ENCODE measurements at places on chromosomes 4 and X.

DNA sequence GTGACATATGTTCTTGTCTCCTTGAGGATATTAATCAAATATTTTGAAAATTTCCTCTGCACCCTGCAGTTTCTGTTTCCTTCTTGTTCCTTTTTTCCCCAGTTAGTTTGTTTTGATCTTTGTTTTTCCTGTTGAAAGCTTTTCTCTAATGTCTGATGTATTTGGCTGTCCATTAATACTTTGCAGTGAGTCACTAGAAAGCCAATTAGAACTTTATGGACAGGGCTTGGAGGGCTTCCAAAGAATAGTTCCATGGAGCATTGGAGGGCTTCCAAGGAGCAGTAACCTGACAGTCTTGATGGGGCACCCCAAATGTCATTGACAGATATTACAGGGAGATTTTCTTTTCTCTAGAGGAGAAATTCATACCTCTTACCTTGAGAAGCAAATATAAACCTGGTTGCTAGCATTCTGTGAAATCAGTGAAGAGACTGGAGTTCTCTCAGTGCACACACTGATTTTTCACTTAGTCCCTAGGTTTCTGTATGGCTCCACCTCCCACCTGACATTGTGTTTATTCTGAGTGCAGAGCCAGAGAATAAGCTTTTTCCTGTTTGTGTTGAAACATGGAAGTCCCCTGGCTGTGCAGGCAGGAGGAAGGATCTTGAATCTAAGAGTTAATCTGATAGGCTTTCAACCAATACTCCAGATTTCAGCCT lies 26.5 kb downstream of the SPARCL1 start:
- DNase-seq, result no peak

DNA sequence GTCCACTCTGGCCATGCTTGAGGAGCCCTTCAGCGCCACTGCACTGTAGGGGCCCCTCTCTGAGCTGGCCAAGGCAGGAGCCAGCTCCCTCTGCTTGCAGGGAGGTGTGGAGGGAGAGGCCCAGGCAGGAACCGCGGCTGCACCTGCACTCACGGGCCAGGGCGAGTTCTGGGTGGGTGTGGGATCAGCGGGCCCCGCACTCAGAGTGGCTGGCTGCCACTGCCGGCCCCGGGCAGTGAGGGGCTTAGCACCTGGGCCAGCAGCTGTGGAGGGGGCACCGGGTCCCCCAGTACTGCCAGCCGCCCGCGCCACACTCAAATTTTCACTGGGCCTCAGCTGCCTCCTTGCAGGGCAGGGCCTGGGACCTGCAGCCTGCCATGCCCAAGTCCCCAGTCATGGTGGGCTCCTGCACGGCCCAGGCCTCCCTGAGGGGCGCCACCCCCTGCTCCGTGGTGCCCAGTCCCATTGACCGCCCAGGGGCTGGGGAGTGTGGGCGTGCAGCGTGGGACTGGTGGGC lies 347.2 kb upstream of the SPOCK3 start:
- DNase-seq, result no peak

DNA sequence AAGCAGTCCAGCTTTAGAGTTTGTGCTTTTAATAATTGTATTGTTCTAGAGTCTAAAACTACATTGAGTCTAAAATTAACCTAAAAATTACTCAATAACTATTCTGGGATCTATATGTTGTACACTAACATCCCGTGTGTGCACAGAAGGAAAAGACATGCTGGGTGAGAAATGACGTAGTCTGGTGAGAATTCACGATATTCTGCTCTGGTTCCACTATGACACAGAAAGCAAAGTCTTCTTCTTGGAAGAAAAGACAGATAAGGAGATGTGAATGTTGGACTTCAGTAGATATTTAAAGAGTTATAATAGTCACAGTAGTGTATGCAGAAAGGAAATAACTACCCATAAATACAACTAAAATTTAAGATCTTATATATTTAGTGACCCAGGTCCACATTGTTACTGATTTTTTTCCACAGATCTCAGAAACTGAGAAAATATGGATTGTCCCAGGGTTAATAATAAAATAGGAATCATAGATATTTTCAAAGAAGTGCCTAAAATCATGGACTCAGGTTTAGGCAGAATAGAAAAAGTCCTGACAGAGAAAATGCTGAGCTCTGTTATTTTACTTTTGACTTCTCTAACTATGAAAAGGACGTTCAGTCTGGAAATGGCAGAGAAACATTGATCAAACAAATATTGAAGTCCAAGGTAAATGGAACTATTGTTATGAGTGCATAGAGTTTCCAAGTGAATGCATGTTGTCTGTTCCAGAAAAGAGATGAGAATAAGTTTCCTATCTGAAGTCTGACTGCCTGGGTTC lies 170.7 kb downstream of the ANKRD50 start:
- DNase-seq, result no peak

GRCh38 chr4:140609548-140610425 lies 41.0 kb upstream of the UCP1 start:
- DNase-seq, result no peak

GRCh38 chr4:21126014-21126512 lies 425.8 kb downstream of the PACRGL start:
- DNase-seq, result no peak

GRCh38 chr4:29927895-29928294 lies 792.3 kb upstream of the PCDH7 start:
- no peak for DNase-seq

DNA sequence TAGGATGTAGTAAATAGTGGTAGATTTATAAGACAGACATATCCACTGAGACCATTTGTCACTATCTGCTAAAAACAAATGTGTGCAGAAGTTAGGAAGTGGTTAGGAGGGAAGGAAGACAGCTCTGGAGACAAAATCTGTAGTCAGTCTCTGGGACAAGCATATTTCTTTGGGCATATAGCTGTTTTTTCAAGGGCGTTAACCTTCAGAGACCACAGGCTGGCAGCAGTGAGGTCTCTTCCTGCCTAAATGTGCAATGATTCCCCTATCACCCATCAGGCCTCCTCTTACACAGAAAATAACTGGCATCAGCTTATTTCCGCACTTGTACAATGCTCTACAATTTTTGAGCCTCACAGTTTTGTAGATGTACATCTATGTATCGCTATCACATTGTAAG lies 6.5 kb downstream of the TMEM150C start:
- no peak for DNase-seq

GRCh38 chr4:105122350-105122749 lies 24.3 kb upstream of the TET2 start:
- no peak for DNase-seq

- no peak for DNase-seq
These were observed 6.6 kb upstream of the HPGDS start for GRCh38 chr4:94349193-94349592.

GRCh38 chr4:150217192-150217591 lies 138.9 kb downstream of the DCLK2 start:
- no peak for DNase-seq

DNA sequence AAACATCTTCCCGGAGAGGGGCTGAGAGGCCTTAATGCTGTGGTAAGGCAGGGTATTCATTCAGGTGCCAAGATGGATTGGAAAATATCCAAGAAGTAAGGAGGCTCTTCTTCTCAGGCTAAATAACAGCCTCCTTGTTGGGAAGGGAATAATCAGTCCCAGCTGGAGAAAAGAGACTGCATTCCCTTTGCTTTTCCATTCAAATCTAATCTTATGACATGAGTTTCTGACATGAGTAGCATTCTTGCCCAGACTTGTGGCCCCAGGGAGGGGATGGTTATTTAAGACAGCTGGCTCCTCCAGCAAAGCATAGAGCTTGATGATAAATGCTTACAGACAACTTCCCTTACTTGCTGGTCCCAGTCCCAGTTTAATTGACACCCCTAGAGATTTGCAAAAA lies 98.3 kb downstream of the DCLK2 start:
- no peak for DNase-seq

GRCh38 chr4:83552083-83552482 lies 16.2 kb downstream of the GPAT3 start:
- no peak for DNase-seq

DNA sequence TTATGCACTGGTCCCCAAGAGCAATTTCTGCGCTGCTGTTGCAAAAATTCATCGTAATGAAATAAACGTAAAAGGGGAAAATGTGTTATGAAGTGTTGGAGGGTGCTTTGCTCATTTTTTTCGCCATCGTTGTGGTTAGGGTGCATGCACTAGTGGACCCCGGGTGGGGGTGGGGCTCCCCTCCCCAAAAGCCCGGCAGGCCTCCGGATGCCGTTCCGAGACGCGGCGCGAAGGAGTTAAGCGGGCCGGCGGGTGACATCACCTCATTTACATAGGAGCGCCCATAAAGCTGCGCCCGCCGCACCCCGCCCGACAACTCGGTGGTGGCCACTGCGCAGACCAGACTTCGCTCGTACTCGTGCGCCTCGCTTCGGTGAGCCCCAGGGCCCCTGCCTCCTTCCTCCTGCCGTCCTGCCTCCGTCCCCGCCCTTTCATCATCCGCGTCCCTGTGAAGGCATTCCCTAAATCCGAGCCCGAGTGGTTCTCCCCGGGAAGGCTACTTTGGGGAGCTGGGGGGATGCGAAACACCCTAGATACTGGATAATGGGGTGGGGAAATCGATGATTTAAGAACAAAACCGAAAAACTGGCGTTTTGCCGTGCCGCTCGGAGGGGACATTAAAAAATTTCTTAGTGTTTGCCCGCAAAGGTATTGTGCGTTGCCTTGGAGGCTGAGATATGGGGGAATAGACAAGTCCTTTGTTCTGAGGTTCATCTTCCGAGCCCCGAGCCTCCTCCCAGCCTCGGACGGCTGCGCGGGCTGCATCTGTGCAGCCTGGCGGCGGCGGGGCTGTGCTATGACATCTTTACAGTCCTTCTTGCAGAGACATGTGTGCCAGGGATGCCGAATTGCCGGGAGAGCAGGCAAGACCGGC lies at the start of gene TMSB4X:
Gene TMSB4X (plus strand): TSS at position 315 of the 874 bp plus-strand sequence.
- peak; percentile 4 for DNase-seq

DNA sequence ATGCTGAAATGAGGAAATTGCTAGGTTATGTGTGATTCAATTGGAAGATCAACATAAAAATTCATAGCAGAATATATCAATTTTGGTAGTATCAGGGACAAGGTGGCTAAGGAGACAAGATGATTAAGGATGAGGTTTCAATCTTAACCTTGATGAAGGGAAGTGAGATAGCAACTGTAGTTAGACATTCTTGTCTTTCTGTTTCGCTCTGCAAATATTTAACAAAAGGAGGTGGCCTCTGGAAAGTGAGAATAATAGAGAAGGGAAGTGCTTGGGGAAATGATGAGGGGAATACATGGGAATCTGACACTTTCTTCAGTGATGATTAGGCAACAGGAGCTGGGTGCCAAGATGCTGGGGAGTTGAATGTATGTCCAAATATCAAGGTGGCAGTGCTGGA lies 337.1 kb upstream of the PUDP start:
- no peak for DNase-seq

- DNase-seq, result no peak
These were observed 6.4 kb upstream of the HERC3 start for GRCh38 chr4:88585917-88586316.

DNA sequence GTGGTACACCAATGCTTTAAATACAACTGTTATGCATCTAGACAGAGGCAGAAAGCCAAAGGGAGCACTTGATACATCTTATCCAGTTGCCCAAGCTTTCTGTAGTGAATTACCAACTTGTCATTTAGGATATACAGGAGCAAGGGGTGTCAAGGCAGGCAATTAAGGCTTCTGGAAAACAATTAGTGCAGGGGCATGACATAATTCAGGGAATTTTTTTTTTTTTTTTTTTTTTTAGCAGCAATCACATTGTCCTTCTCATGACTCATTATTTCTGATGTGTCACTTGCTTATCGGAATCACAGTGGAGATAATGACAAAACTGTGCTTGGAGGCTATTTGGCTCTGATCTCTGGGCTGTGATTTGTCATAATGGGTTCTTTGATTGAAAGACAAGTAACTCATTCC lies 259.5 kb downstream of the ARHGAP24 start:
- DNase-seq, result no peak

DNA sequence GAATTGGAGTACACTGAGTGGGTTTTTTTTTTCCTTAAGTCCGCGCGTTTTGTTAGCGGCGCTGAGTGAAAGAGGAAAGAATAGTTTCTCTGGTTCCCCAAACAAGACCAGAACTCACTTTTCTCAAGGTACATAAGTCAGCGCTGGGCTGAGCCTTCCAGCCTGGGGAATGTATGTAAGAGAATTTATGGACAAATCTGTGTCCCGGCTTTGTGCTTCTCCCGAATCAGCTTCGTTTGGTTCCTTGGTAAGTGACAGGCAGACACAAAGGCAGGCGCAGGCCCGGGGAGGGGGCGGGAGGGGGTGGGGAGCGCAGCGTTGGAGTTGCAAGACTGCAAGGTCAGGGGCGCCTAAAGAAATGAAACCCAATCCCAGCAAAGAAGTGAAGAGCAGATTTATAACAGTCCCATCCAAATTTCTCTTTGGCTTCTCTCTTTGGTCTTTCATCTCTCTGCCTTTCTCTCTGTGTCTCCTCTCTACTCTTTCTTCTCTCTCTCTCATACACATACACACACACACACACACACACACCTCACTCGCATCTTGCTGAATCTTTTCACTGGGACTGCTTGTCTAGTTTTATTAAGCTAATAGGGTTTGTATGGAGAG lies 981 bp downstream of the TET2 start:
- no peak for DNase-seq

DNA sequence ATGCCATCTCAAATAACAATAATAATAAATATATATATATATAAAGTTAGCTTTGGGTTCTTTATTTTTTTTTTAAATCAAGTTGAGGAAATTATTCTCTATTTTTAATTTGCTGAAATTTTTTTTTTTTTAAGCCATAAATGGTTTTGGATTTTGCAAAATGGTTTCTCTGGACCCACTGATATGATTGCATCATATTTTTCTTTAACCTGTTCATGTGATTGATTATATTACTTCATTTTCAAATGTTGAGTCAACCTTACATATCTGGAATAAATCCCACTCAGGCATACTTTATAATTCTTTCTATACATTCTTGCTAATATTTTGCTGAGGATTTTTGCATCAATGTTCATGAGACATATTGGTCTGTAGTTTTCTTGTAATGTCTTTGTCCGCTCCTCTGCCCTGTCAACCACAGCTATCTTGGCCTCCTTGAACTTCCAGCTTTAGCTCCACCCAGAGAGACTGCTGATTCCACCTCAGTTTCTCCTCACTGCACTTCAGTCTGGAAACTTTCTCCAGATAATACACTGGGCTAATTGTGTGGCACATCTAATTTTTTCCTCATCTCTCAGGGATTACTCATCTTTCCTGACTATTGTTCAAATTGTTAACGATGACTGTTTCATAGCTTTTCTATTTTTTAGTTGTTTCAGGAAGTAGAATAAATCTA lies 160.9 kb upstream of the GIMD1 start:
- DNase-seq, result no peak

- no peak for DNase-seq
These were observed 118.6 kb downstream of the NAA11 start for GRCh38 chr4:79207281-79207680.

GRCh38 chr4:25984266-25984665 lies 70.2 kb downstream of the SMIM20 start:
- no peak for DNase-seq

- DNase-seq, result no peak
These were observed 811.9 kb upstream of the PCDH7 start for GRCh38 chr4:29908276-29908675.

GRCh38 chrX:70979136-70979762 lies 48.4 kb upstream of the SLC7A3 start:
- DNase-seq, result no peak

Measured in cortex of kidney (tissue), 1 donor.